Urinary bladder (tissue), 4 donors: ENCODE measurements at places on chromosomes 7 and 10. TPM values are rescaled to one million over a fixed set of nuclear protein-coding genes. Genes with fewer than 3 reads are reported as not detected.

Gene C7orf57
- total RNA-seq: 0.21 TPM

- DNase-seq: no peak
Observed at GRCh38 chr10:113026679-113027078, 76.6 kb downstream of the TCF7L2 start.

DNA sequence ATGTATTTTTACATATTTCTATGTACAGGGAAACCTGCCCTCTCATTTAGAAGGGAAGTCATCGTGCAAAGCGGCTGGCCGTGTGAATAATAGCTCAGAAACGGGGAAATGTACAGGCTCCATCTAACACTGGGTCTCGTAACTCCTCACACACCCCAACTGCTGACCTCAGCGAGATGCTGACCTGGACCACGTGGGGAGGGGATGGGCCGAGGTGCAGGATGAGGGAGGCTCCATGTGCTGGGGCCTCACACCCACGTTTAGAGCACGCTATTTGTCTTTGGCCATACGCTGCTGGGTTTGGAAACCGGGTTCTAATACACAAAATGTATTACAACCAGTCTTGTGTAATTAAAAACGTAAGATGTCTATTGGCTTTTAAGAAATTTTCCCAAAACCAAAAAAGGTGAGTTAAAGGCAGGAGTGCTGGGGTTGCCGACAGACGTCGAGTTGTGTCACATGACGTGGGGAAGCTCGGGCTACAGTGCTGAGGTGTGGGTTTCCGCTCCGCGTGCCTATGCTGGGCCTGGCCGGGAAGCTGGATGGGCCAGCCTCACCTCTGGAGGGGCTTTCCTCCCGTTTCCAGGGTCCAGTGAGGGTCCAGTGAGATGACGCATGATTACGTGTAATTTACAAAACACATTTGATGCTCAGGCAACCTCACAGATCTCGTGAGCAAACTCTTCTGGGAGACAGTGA is 215.6 kb downstream of the DNAJB6 start:
- DNase-seq: no peak

Gene ZNF800
- 42.5 TPM for total RNA-seq

Gene GJD4
- total RNA-seq: not detected

- no peak for DNase-seq
Observed at GRCh38 chr10:126046831-126047230, 150.5 kb downstream of the FANK1 start.

Gene FBXL13
- total RNA-seq: 8.1 TPM

Gene NPC1L1
- total RNA-seq: not detected
